Calu3 (cell line): ENCODE measurements at places on chromosomes 12 and 14.

DNA sequence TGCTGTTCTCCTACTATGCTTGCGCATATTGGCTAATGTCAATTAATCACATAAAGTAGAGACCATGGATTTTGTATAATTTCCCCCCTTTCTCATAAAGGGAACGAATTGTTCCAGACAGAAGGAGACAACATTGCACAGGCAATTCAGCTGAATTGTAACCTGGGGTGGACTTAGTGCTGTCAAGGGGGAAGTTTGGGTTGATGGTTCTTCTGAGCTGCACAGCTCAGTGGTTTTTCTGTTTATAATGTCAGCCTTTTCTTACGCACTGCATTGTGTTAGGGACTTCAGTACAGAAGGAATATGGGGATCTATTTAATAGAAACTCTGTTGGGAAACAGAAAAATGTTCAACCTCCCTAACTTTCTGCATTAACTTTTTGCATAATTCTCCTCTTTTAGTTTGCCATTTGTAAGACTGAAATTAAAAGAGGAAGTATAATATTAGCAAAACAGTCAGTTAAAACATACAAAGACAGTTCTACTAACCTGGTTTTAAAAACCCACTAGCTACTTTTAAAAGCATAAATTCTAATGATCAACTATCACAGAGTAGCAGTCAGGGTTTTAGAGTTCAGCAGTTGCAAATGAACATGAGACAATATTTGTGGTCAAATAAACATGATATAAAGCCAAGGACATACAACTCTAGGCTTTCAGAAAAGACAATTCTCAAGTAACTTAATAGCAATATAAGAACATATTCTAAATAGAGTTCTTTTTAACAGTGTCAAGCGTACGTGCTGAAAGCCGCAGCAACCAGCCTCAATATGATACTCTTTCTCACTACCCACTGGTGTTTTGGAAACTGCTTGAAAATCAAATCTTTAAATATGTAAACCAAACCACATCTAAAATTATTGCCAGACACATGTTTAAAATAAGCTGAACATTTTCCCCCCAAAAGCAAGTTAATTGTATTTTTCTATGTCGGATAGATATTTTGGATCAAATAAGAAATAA lies 393.0 kb downstream of the FSCB start:
- DNase-seq: no peak

DNA sequence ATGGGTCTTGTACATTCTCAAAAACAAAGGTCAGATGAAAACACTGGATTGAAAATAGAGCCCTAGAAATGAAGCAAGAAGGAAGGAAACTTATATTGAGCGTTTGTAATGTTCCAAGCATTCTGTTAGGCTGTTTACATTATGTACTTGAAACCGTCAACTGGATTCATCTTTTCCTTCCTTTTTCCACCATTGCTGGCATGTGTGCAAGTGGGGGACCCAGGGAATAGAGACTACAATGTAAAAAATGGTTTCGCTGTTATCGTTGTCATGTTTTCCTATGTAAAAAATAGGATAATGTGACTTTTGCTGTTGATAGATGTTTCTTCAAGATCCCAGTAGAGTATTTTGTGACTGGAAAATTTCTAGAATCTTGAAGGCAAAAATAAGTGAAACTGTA lies 913.2 kb downstream of the NRXN3 start:
- DNase-seq: no peak

GRCh38 chr14:105537580-105538474 lies 11.4 kb downstream of the TMEM121 start:
- DNase-seq: peak; percentile 81

- DNase-seq: no peak
Observed at GRCh38 chr12:114274131-114274530, 131.8 kb downstream of the TBX5 start.

GRCh38 chr14:61231810-61232209 lies 49.3 kb downstream of the TMEM30B start:
- DNase-seq: no peak

DNA sequence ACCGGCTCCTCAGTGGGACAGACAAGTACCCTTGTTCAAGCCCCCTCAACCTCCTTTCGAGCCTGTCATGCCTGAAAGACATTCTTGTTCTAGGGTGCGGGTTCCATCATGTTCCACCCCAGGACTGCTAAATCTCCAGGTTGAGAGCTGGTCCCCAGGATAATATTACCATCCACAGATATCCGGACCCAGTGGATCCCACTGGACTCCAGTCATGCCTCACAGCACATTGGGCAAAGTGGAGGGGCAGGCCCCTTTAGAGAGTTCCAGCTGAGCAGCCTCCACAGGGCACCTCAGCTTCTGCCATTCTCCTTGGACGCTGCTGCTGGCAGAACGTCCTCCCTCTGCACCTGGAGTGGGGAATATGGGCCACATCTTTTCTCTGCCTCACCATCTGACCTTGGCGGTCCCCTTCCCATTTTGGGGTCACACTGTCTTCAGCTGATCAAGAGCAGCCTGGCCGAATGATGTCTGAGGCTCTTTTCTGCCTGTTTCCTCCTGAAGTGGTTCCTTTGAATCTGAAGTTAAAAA lies 137.4 kb downstream of the BCL11B start:
- no peak for DNase-seq

GRCh38 chr14:35180179-35180578 lies 57.8 kb downstream of the PRORP start:
- no peak for DNase-seq

- no peak for DNase-seq
Observed at GRCh38 chr12:70185301-70185700, 57.9 kb upstream of the CNOT2 start.

- DNase-seq: no peak
Observed at GRCh38 chr12:105554223-105554678, 223.8 kb downstream of the C12orf75 start.

DNA sequence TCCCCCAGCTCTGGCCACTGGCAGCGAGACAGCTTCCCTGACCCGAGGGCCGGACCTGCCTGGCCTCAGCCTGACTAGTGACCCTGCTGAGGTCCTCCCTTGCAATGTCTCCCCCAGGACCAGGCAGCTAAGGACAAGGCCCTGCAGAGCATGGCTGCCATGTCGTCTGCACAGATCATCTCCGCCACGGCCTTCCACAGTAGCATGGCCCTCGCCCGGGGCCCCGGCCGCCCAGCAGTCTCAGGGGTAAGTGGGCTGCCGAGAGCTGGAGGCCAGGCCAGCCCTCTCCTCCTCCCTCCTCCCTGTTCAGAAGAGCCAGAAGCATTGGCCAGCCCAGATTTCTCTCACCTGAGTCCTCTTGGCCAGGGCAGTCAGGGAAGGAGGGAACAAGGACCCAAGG lies 58.1 kb downstream of the TEAD4 start:
- DNase-seq: no peak

GRCh38 chr12:108394196-108394595 lies 55.1 kb upstream of the CMKLR1 start:
- DNase-seq: no peak

DNA sequence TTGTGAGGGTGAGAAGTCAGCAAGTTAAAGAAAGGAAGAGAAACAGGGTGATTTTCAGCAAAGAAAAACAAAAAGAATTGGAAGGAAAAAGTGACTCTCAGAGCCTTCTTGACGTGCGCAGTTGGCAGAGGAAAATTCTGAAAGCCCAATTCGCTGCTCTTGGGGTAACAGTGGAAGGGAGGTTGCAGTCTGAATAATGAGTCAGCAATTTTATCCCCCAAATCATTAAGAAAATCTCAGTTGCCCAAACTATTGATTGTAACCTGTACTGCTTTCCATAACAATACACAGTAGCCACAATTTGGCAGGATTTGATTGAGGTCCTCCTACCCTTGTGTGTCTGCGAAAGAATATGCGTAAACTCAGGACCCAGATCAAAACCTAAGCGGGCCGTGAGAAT lies 309.1 kb downstream of the EMP1 start:
- DNase-seq: no peak

- no peak for DNase-seq
Observed at GRCh38 chr14:76984787-76985375, 43.6 kb downstream of the IRF2BPL start.

DNA sequence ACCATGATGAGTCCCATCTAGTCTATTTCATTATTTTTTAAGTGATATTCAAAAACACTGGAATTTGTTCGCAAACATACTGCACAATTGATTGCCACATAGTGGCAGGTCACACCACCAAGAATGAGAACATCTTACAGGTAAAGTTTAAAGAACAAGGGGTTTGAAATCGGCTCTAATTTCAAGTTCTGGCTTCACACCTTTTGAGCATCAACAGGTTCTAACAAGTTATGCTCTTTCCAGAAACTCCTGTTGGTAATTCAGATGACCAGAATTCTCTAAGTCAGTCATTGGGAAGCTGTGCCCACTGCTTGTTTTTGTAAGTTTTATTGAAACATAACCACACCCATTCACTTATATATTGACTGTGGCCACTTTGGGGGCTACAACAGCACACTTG lies 336.3 kb downstream of the FUT8 start:
- no peak for DNase-seq

DNA sequence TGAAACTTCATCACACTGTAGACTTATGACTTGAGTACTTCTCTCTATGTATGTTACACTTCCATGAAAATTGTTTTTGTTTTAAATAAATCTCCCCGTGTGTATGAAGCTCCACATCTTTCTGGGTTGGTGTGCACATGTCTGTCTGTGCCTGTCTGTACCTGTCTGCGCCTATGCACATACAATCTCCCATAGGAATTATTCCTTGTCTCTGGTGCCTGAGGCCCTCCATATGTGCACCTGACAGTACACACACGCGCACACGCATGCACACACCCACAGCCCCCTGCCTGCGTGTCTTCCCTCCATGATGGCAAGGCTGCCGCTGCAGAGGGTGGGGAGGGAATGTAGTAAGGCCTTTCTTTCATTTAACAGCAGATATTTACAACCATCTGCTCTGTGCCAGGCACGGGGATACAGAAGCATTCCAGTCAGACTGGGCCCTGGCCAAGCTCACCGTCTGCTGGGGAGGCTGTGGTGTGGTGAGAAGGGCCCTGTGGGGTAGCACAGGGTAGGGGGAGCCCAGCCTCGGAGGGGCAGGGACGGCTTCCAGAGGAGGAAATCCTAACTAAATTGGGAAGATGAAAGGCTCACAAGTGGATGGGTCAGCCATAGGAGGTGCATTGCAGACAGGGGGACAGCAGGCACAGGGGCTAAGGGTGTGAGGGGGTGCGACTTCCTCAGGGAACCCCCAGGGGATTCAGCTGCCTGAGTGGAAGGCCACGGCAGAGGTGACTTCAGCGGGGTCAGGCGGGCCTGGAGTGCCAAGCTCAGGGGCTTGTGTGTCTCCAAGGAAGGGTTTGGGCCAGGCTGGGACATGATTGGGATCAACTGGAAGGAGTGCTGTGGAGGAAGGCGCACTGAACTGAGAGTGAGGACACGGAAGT lies 26.1 kb downstream of the KRT8 start:
- DNase-seq: no peak

- peak; percentile 70 for DNase-seq
Observed at GRCh38 chr14:69090187-69090789, 62.6 kb downstream of the DCAF5 start.

GRCh38 chr12:108797677-108798076 lies 59.7 kb downstream of the SSH1 start:
- DNase-seq: no peak

DNA sequence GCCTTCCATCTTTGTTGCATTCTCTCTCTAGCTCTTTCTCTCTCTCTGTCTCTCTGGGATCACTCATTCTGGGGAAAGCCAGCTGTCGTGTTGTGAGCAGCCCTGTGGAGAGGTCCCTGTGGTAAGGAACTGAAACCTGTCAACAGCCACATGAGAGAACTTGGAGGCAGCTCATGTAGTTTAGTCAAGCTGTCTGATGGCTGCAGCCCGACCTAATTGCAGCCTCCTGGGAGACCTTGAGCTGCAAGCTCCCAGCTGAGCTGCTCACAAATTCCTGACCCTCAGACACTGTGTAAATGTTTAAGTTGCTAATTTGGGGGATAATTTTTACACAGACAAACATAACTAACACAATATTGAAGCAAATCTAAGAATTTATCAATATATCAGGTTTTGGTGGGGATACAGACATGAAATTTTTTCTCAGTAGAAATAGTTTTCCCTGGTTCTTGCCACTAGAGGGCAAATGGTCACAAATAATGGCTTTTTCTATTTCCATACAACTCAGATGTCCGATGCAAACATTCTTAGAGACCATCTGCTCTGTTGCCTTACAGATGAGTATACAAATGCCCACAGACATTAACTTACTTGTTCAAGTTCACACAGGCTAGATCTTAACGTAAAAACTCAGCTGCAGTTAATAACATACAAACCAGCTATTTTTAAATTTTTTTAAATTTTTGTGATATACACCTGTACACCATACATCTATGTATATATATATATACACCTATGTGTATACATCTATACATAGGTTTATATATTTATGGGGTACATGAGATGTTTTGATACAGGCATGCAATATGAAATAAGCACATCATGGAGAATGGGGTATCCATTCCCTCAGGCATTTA lies 15.5 kb upstream of the KRR1 start:
- peak; percentile 19 for DNase-seq

DNA sequence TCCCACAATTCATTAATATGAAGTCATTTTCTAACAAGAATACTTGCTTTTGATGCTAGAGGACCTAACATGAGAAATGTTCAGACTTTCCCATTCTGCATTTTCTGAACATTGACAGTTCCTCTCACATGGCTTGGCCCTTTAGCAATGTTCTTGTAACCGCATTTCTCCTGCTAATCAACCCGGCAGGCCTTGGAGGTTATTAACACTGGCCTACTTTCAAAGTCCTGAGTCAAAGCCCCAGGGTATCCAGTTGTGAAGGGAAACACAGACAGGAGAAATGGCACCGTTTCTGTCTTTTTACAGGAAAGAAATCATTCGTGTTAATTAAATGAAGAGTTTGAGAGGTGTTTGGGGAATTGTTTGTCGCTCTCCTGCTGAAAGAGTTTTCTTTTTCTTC lies 446.5 kb upstream of the MIS18BP1 start:
- DNase-seq: no peak

DNA sequence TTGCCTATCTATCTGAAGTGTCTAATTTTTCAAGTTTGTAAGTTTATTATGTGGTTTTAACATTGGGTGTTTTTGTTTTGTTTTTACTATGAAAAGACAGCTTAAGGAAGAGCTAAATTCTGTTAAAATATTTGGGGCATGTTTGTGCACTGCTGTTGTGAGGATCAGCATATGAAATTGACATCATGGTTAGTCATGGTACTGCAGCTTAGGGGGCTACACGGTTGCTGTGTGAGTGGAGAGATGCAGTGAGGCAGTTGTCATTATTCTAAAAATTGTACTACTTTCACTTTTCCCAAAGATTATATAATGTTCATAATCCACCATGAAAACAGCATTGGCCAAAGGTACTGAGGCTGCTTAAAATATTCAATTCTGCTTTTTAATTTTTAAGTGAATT lies 49.0 kb downstream of the ZC3H14 start:
- no peak for DNase-seq

GRCh38 chr14:104687601-104688504 lies 1.6 kb upstream of the INF2 start:
- peak; percentile 94 for DNase-seq
